ENCODE measurements at places on chromosomes 4 and X.

DNA sequence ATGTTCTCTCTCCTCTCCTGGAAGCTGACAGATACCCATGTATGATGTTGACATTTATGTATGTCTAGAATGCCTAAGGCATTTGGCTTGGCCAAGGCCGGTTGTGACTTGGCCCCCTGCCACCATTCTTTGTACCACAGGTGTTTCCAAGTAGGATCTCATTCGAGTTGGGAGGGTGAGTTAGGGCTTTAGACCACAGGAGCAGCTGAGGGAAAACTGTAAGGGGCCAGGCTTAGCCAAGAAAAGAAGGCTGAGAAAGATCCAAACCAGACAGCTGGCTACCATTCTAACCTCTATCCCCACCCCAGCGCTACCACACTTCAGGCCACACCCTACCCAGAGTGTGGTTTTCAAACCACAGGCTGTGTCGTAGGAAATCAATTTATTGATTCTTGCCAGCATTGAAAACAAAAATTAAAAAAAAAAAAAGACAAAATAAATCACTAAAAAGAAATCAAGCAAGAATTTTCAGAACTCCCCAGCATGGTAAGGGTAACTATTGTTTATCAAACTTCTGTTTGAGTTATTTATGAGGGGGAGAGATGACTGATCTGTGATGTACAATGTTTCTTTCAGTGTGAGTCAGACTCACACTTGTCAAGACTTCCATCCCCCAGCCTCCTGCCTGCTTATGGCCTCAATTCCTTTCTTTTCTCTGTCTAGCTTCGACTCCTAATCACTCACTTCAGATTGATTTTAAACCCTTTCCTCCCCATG is 9.9 kb downstream of the TMSB4X start:
- no peak for DNase-seq

DNA sequence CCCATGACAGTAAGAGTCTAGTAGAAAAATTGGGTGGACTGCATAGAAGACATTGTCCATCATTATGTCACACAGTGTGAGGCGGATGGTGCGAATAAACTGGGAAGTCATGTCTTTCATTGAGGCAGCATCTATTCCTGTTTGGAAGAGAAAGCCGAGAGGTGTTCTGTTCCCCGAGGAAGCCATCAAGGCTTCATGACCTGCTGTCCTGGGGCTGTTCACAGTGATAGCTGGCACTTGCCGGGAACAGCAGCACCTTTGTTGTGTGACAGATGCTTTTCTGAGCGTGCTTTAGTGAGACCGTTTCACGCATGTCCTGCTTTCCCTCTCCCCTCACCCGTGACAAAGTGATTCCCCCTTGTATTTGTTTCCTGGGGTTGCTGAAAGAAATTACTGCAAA is 20.3 kb downstream of the RGS12 start:
- no peak for DNase-seq

DNA sequence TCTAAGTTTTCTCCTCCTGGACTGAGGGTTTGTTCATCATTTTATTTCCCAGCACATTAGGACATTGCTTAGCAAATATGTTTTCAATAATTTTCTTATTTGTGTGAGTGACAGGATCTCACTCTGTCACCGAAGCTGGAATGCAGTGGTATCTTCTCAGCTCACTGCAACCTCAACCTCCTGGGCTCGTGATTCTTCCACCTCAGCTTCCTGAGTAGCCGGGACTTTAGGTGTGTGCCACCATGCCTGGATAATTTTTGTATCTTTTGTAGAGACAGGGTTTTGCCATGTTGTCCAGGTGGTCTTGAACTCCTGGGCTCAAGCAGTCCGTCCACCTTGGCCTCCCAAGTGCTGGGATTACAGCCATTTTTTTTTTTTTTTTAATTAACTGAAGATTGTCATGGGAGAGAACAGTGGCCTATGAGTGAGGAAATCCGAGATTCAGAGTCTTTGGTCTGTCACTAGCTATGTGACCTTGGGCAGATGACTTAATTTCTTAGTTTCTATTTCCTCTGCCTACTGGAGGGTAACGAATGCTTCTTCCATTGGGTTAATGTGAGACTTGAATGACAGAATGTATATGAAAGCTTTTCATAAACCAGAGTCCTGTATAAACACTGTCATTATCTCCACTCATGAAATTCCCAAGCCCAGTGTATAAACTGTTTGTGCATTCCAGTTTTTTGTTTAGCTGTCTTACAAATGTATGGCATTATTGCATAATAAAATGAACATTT is 23.9 kb downstream of the MOB1B start:
- DNase-seq = no peak

DNA sequence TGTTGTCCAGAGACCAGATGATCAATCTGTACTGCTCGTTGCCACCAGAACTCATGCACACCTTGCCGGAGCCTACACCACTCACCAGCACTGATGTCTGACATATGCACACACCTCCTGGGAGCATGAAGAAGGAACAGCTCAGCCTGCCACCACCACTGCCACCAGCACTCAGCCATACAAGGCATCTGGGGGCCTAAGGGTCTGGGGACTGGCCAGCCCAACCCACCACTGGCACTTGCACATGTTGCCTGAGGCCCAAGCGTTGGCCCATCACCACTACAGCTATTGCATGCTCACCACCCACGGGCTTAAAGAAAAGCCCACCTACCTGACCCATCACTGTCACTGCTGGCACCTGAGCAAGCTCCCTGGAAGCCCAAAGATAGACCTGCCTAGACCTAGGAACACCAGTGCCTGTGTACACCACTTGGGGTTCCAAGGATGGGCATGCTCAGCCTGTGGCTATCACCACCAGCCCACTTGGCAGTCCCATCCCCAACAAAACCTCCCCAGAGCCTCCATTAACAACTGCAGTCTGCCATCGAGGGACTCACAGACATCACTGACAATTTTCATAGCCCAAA is 174.3 kb upstream of the GRID2 start:
- DNase-seq = no peak

- DNase-seq = no peak
Observed at GRCh38 chr4:112140536-112140935, 4.7 kb upstream of the FAM241A start.

DNA sequence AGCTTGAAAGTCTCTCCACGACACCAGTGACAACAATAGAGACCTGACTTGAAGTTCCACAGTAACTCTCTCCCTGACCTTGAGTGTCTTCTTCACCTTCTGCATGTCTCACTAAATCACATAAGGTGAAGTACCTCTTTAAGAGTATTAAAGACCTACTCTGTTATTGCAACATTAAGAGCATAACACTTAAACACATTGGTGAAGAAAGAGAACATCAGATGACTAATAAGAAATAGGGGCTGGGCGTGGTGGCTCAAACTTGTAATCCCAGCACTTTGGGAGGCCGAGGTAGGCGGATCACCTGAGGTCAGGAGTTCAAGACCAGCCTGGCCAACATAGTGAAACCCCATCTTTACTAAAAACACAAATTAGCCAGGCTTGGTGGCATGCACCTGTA is 33.9 kb upstream of the MAPK10 start:
- DNase-seq = no peak

- DNase-seq = no peak
Observed at GRCh38 chr4:59825104-59825503, 1375.0 kb upstream of the ADGRL3 start.

DNA sequence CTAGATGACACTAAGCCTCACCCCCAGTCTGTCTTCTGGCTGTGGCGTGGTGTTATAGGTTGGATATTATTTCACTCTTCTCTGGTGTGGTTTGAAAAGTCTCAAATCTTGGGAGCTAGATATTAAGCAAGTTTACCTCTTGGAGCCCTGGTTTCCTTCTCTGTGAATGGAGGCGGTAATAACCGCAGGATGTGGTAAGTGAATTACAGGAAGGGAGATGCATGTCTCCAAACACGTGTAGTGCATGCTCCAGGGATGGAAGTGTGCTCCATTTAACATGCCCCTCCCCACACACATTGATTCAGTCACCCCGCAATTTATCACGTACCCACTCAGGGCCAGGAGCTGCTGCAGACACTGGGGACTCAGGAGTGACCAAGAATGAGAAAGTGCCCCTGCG is 4.9 kb downstream of the ZNF275 start:
- DNase-seq = no peak

- DNase-seq = no peak
Observed at GRCh38 chr4:98689507-98690174, 31.2 kb upstream of the TSPAN5 start.

GRCh38 chr4:63123441-63123840 is 1285.8 kb downstream of the TECRL start:
- DNase-seq = no peak

DNA sequence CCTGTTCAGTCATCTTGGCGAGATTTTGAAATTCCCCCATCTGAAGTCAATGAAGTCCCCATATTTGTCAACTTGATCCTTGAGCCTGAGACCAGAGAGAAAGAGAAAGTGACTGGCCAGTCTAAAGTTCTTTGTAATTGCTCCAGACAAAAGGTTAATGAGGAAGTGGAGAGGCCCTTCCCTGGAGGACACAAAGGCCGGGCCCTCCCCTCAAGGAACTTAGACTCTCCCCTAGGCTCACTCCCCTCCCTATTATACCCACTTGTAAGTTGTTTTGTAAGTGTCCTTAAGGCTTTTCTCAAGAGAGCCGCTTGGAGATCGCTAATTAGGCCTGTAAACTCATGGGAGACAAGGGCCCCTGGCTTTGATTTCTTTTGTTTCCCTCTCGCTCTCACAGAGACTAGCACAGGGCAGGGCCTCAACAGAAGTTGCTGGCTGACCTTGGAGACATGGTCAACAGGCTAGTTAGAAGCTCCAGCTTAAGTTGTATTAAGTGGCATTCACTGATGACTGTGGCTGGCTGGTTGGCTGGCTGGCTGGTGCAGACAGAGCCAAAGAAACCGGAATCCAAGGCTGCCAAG is 20.3 kb upstream of the GPC4 start:
- no peak for DNase-seq

DNA sequence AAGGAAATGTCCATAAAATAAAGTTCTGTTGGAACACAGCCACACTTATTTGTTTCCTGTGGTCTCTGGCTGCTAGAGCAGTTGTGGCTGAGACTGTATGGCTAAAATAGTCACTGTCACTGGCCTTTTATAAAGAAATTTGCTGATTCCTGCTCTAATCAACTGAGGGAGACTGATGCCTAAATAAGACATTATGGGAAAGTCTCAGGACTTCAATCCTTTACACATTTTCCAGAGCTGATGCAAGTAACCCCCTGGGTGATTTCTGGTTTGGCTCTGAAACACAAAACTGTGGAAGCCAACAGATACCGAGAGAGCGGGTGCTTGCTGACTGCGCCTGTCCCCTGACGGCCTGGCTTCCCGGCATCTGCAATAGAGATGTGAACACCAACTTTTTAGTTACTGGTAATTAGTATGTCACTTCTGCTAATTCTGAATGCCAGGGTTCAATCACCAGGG is 64.0 kb downstream of the POLR2B start:
- DNase-seq = no peak

GRCh38 chr4:6137027-6137746 is 63.2 kb downstream of the JAKMIP1 start:
- DNase-seq = peak; percentile 98

GRCh38 chrX:19343085-19343534 is 617 bp upstream of the PDHA1 start:
- no peak for DNase-seq

DNA sequence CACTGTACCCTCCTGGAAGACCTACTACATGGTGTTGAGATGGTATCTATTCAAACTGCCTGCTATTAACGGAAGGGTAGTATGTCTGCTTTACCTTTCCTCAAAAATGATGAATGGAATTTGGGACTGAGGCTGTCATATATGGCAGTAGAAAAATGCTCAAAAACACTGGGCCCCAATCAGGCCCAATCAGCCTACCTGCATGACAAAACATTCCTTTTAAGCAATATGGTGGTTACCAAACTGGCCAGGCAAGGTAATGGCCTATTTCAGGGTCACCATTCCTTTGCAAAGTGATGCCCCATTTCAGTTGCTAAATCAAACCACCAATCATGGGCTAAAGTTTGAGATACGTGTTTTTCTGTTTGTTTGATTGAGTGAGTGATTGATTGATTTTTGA is 14.9 kb downstream of the RNF150 start:
- DNase-seq = no peak

DNA sequence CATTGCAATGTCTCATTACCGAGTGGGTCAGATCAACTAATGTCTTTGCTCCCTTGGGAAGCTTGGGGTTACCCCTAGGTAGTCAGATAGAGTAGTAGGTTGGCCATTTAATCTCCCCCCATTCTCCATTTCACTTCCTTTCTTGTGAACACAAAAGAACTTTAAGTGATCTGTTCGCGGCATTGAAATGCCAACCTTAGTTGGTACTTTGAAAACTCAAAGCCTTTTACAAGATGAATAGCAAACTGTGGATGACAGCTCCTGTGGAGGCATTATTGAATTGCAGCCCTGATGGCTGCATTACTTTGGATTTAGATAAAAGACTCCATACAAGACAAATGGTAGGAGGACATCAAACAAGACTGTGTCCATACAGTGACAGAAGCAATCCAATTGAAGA is 469.1 kb downstream of the GBA3 start:
- no peak for DNase-seq

GRCh38 chr4:24488399-24489164 is 95.8 kb downstream of the DHX15 start:
- peak; percentile 83 for DNase-seq

- no peak for DNase-seq
Observed at GRCh38 chr4:183468210-183469095, 24.0 kb downstream of the CDKN2AIP start.

DNA sequence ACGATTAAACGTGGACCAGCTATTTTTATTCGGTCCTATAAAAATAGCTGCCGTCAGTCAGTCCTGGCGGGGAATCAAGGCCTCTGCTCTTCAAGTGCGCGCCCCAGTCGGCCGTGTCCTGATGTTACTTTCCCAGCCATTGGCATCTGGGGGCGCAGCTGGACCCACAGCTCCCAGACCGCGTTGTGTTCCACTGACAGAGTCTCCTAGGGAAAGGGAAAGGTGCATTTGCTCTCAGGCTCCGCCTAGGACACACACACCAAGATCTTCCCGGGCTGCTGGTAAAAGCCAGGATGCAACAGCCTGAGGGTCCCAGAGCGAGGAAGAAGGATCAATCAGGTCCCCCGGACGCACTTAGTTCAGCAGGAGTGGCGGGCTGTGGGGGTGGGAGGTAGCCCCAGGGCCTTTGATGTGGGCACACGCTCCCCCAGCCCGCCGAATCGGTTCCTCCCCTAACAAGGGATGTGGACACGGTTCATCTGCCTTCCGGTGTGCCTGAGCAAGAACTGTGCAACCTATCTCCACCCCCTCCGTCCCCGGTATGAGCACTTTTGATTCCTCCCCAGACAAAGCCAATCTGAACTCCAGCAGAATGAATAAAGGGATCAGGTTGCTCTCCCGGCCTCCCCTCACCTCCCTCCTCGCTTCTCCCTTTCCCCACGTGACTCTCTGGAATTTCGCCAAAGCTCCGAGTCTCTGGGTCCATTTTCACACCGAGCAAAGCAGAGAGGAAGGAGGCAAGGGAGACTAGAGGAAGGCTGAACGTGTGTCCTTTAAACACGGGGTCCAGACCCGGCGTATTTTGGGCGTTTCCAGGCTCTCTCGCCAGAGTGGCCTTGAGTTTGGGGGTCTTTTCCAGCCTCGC is 626 bp upstream of the FRAS1 start:
- peak; percentile 97 for DNase-seq

GRCh38 chr4:62640296-62640695 is 1440.2 kb downstream of the ADGRL3 start:
- no peak for DNase-seq

- no peak for DNase-seq
Observed at GRCh38 chrX:34915463-34916225, 27.0 kb upstream of the FAM47B start.

GRCh38 chrX:119237562-119237942 is 1.5 kb downstream of the PGRMC1 start:
- peak; percentile 49 for DNase-seq

GRCh38 chrX:9626379-9626778 is 139.3 kb downstream of the GPR143 start:
- no peak for DNase-seq
